Central memory CD4-positive, alpha-beta T cell (primary cell): ENCODE measurements at places on chromosomes 7 and 10.

- no peak for DNase-seq
Measured at GRCh38 chr10:102064503-102064867, 664 bp upstream of the HPS6 start.

DNA sequence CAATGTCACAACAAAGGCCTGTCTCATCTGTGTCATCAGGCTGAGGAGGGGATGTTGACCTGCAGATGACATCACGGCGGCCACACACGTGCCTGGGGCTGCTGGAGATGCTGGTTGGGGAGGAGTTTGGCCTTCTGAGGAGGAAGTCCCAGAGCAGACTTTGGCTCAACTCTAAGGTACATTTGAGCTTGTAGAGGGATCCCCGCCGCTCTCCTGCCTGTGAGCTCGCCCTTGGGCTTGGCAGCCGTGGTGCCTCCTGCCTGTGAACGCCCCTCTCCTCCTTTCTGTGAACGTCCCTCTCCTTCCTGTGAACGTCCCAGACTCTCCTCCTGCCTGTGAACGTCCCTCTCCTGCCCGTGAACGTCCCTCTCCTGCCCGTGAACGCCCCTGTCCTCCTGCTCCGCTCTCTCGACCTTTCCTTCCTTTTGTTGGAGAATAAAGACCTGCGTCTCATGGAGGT is 176.4 kb downstream of the DNAJB6 start:
- no peak for DNase-seq

GRCh38 chr10:36692759-36693158 is 432.6 kb upstream of the ANKRD30A start:
- no peak for DNase-seq

- DNase-seq, result no peak
Measured at GRCh38 chr7:77561352-77561751, 24.3 kb downstream of the PTPN12 start.

GRCh38 chr7:41738336-41738735 is 35.4 kb upstream of the INHBA start:
- DNase-seq, result no peak

DNA sequence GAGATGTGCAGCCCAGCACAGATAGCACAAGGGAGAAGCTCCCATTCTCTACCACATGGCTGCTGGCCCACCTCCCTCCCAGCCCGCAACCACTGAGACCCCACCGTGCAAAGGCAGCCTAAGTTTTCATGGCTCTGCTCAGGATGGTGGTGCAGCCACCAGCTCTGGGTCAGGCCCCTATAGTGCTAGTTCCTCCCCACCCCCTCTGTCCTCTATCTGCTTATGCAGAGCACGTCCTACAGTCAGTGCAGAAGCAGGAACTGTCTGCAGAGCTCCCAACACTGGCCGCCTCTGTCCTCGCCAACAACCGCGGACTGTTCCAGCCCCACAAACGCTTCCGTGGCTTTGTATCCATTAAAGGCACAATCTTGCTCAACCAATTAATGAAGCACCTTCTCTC is 278.9 kb downstream of the GRID1 start:
- DNase-seq, result no peak

GRCh38 chr7:22223807-22224206 is 133.1 kb downstream of the RAPGEF5 start:
- no peak for DNase-seq

DNA sequence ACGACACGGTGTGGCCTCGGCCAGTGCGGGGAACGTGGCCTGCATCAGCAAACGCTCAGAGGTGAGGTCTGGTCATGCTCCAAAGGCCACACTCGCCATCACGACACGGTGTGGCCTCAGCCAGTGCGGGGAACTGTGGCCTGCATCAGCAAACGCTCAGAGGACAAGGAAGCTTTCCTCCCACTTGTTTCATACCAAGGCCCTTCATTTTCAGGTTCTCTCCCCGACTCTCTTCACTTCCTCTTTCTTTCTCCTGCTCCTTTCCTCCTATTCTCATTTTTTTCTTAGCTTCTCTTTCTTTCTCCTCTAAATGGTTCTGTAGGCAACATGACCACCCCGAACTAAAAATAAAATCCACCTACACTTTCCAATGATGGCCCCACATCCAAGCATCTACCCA is 384.4 kb upstream of the SHH start:
- DNase-seq, result no peak

GRCh38 chr7:11427686-11428273 is 404.2 kb downstream of the THSD7A start:
- DNase-seq, result no peak

DNA sequence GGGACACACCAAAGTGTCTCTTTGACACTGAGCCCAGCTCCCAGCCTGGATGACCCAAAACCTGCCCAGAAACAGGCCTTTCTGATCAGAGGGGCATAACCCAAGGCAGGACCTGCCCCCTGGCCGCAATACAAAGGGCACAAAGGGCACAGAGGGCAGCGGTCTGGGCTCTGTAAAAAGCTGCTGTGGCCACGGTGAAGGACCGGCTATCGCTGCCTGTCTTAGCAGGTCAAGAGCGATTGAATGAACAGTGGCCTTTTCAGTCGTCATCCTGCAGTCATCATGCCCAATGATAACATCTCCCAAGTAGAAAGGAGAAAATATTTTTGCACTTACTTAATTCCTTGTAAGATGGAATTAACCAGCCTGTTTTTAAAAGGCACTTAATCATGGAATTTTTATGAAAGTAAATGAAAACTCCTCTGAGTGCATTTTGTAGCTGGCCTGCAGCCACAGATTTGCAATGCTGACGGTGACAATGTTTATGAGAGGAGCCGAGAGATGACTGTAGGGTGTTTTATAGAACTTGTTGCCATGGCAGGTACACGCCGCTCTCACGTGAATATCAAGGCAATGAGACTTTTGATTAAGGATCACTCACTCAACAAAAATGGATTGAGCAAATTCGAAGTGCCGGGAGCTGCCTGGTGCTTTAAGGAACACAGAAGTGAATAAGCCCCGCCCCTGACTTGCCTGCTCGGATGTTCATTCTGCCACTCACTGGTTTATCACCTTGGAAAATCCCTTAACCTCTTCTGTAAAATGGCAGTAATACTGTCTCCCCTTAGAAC is 47.3 kb upstream of the BHLHA15 start:
- no peak for DNase-seq

DNA sequence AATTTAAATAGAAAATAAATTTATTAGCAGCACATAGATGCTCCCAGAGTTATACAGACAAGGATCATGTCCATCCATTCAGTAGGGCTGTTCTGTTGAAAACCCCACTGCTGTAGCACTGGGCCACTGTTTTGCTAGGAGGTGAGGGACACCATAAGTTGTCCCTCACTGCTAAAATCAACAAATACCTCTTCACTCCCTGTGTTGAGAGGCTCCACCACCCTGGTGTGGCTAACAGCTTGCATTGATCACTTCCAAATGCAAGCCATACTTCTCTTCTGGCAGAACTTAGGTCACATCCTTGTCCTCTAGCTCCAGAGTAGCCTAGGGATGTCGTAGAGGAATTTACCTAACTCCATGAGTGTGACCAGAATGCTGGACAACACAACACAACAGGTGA is 55.4 kb downstream of the MDFIC start:
- no peak for DNase-seq

- DNase-seq, result no peak
Measured at GRCh38 chr10:15172306-15172840, 3.9 kb upstream of the NMT2 start.

DNA sequence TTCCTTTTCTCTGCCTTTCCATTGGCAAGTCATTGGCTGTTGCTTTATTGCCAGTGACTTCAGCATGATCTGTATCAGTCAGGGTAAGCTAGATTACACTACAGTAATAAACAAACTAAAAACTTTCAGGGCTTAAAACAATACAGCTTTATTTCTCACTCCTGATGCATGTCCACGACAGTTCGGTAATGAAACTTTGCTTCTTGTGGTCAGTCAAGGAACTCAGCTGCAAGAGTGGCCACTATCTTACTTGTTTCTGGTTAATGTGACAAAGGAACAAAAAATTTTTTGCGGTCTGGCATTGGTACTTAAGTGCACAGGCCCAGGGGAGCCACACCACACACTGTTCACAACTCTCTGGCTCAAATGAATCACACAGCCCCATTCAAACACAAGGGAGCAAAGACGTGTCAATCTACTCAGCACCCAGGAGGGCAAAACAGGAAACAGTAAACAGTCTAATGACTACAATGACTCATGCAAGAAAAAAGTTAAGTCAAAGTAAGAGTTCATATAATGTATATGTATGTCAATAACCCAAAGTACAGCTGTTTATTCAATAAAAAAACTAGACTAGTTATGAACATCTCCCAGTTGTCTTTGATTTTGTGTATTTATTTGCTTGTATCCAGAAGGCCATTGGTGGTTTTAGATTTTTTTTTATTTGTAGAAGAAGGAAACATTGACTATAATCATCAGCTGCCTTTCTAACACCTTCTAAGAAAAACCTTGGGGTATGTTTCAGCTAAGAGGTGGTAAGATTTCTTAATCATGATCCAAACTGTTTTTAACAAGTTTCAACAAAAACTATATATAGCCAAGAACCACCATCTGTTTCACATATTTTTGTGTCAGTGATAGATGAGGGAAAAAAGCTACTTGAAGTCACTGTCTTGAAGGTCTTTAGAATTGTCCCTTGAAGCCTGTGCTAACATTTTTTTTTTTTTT is 134.4 kb upstream of the FAM3C start:
- DNase-seq, result no peak

GRCh38 chr10:69389827-69390490 is 26.8 kb downstream of the TACR2 start:
- no peak for DNase-seq

DNA sequence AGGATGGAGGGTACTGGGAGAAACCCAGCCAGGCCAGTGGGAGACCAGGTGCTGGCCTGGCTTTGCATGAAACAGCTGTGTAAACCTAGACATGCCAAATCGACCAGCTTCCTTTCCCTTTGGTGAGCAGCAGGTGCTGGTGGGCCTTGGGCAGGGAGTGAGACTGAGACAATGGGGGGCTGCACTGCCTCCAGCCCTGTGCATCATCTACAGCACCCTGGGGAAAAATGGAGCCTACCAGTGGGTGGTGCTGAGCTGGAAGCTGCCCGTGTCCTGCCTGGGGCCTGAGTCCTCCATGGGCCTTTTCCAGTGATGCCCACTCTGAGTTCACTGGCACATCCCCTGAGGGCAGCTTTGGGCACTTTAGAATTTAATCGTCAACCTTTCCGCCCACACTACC is 19.2 kb upstream of the DDC start:
- no peak for DNase-seq

DNA sequence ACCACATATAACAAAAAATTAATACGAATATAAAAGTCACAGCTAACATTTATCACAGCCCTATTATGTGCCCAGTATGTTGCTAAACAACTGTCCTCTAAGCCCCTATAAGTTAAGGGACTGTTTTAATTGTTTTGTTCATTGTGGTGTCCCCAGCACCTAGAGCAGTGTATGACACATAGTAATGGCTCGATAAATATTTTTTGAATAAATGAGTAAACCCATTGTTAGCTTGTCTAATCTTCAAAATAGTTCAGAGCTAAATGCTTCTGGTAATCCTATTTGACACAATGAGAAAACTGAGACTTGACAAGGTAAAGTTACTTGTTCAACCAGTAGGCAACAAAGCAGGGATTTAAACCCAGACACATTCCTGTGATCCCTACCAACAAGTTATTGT is 78.4 kb upstream of the NEUROD6 start:
- DNase-seq, result no peak

GRCh38 chr10:51206500-51206899 is 132.2 kb downstream of the PRKG1 start:
- DNase-seq, result no peak

GRCh38 chr10:29346296-29347001 is 57.6 kb downstream of the LYZL1 start:
- no peak for DNase-seq

DNA sequence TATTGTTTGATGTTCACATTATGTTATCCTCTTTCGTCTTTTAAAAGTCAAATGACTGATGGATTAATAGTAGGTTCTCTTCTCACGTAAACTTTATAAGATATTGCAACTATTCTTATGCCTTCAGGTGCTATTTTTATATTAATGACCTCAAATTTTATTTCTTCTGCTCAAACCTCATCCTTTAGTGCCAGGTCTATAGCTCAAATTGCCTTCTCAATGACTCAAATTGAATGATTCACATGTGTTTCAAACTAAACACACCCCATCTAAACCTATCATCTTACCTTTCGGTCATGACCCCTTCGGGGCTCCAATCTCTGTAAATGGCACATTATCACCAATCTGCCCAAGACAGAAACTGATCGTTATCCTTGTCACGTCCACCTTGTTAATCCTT is 22.0 kb upstream of the LIPF start:
- no peak for DNase-seq

- DNase-seq, result no peak
Measured at GRCh38 chr7:27868131-27868550, 128.2 kb downstream of the TAX1BP1 start.

DNA sequence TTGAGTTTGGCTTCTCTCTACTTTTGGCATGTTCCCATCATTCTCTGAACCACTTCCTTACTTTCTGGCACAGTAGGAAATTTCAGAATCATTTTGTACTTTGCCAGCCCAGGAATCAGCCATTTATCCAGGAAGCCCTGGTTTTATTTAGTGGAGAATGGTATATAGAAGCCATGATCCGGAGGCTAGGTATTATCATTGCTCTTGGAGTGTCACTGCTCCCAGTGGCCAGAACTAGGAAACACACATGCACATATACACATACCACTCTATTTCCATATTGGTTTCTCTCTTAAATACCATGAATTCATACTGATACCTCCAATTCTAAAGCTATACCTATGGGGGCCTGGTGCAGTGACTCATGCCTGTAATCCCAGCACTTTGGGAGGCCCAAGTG is 36.3 kb downstream of the SUFU start:
- no peak for DNase-seq

DNA sequence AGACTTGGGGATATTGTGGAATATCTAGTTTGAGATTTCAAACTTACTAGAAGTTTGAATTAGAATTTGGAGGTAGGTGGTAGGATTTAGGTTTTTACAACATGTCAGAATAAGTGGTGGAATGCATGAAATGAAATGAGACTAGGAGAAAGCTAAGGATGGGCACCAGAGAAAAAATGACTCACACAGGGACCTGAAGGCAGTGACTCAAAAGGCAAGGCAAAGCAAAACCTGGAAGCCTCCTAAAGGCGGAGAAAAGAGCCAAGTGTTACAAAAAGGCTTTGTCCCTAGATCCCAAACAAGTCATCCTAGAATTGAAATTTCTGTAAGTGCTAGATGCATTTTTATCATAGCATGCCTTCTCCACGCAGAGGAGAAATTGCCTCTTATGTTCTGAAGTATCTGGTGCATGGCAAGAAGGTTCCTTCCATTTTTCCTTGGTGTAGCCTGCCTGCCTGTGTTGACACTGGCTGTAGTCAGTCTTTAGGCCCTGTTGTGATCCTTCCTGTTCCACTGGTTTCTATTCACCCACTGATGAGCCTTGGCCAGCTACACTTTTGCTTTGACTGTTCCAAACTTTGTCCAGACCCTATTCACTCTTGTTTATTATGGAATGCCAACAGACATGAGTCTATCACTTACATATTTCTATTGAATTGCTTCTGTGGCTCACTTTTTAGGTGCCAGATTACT is 109.3 kb downstream of the ETV1 start:
- no peak for DNase-seq
